HS-5 (cell line): ENCODE measurements at places on chromosomes 16 and 17.

DNA sequence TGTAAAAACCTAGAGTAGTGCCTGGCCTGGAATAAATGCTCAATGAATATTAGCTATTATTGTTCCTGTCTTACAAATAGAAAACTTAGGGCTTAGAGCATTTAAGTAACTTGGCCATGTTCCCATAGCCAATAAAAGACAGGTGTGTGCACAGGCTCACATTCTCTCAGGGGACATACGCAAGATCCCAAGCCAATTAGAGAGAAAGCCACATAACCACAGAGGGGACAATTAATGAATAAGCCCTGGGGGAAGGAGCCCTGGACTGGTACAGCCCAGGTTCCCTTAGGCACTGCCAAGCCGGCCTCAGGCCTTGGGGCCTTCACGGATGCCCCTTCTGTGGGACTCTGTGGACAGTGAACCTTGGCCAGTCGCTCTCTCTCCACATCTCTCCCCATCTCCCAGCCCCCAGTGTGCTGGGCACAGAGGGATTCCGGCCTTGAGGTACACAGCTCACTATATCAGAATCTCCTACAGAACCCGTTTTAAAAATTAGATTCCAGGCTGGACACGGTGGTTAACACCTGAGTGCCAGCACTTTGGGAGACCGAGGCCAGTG, 27.3 kb upstream of the ABCC12 start:
- no peak for DNase-seq

DNA sequence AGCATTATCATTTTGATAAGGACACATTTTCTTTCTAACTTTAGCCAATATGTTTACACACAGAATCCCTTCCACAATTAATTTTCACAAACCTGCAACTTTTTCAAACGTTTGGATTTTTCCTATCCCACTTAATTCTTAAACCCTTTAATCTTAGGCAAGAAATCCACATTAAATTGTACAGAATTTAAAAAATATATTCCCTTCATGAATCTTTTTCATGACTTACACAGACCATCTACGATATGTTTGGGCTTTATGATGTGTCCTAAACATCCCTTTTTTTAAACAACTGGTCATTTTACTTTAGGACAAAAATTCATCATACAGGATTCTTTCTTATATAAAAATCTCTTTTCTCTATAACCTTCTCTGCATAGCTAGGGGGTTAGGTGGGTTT, 241.5 kb upstream of the CNTNAP4 start:
- DNase-seq, result peak; percentile 2

GRCh38 chr16:79493911-79494310, 106.6 kb downstream of the MAF start:
- DNase-seq, result no peak

DNA sequence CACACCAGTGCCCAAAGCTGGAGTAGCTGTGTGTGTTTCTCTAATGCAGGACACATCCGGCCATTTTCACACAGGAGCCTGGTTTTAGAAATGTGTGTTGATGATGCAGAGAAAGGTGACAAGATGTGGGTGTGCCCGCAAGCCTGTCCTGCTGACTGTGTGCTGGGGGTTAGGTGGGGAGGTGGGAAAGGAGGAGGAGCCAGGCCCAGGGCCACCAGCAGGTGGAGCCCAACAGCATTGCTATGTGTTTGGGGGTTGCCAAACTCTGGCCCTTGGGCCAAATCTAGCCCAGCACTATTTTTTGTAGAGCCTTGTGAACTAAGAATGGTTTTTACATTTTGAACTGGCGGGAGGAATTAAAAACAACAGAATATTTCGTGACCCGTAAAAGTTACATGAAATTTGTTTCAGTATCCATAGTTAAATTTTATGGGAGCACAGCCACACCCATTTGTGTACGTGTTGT, 61.7 kb upstream of the LGALS9 start:
- DNase-seq, result no peak
